ENCODE measurements at places on chromosomes 7 and 10. TPM values are rescaled to one million over a fixed set of nuclear protein-coding genes. Genes with fewer than 3 reads are reported as not detected.

GRCh38 chr7:117323305-117323850, 520 bp upstream of the WNT2 start:
- H3K36me3 ChIP-seq: no peaks in the 10 kb centered on the region
- no peak overlapping the region for H3K4me3 ChIP-seq
- H3K4me1 ChIP-seq: no peaks in the 10 kb centered on the region
- no peak overlapping the region for H3K27ac ChIP-seq

- peaks cover 17% of the 10 kb centered on the region for H3K4me1 ChIP-seq
- peak overlapping the region; percentile 86 for H3K27ac ChIP-seq
- no peaks in the 10 kb centered on the region for H3K27me3 ChIP-seq
Observed at GRCh38 chr7:151838861-151839381, 38.0 kb downstream of the PRKAG2 start.

DNA sequence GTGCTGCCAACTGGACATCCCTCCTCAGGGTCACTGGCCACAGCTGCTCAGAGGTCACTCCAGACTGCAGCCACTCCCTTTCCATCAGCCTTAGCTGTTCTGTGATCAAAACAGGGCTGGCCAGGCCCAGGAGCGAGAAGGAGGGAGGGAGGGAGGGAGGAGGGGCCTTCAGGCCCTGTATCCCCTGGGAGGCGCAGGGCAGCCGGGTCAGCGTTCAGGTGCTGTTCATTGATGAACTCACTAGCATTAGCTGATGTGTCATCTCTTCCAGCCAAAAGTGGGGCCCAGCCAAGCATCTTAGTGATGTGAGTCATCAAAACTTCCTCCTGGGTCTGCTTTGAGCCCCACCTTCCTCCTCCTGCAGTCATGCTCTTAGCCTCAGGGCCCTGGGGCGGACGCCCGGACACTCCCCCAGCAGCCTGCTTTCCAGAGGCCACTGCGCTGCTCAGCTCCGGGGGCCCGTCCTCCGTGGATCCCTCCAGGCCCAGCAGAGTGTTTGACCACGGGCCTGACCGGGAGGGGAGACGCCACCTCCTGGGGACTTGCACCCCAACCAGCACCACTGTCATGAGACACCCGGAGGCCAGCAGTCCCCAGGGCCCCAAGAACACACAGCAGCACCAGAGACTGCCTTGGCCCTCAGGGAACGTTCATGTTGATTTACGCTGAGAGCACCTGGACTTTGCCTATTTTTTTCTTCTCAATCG, 149.2 kb downstream of the PRKAG2 start:
- no peaks in the 10 kb centered on the region for H3K36me3 ChIP-seq
- H3K27ac ChIP-seq: no peak overlapping the region
- DNase-seq: no peak
- H3K27me3 ChIP-seq: no peaks in the 10 kb centered on the region

DNA sequence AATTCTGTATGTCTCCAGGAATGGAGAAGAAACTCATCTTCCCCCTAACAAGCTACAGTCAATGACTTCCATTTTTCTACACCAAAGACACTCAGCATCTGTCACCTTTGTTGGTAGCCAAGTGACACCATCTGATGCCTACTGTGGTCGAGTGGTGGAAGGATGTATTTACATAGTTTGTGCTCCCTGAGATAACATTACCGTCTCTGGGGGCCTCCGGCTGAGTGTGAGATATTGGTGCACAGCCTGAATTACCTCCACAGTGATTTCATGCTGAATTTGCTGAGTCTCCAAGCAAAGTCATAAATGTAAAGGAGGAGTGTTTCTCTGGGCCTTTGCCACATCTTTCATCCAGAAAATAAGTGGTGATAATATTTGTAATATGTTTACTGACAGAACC, 114.0 kb downstream of the GRID1 start:
- no peak overlapping the region for H3K4me3 ChIP-seq
- H3K27me3 ChIP-seq: peaks cover 13% of the 10 kb centered on the region
- no peaks in the 10 kb centered on the region for H3K36me3 ChIP-seq
- DNase-seq: peak; percentile 12

DNA sequence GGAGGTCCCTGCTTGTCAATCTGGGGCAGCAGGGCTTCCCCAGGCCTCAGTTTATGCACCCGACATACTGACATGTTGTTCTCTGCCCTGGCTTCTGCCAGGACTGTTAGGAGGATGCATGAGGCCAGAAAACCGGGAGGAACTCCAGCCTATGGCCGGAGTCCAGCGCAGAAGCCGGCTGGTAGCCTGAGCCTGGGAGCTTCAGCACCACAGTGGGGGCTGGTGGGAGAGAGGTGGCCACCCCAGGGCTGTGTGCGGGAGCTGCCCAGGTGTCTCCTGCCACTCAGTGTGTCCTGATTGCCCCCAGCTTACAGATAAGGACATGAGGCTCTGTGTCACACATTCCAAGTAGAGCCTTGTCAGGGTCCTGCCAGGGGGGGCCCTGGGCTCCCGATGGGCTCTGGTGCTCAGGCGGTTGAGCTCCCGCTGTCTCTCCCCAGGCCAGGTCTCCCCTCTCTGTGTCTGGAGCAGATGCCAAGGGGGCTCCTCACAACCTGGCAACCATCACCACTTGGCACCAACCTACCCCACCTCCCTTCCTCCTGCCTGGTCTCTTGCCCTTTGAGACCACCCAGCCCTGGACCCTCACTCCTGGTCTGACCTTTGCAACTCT, 32.3 kb downstream of the PPIF start:
- H3K36me3 ChIP-seq: no peaks in the 10 kb centered on the region
- H3K4me3 ChIP-seq: no peak overlapping the region
- H3K27ac ChIP-seq: no peak overlapping the region
- DNase-seq: no peak
- peaks cover 3% of the 10 kb centered on the region for H3K4me1 ChIP-seq
- H3K27me3 ChIP-seq: no peaks in the 10 kb centered on the region

DNA sequence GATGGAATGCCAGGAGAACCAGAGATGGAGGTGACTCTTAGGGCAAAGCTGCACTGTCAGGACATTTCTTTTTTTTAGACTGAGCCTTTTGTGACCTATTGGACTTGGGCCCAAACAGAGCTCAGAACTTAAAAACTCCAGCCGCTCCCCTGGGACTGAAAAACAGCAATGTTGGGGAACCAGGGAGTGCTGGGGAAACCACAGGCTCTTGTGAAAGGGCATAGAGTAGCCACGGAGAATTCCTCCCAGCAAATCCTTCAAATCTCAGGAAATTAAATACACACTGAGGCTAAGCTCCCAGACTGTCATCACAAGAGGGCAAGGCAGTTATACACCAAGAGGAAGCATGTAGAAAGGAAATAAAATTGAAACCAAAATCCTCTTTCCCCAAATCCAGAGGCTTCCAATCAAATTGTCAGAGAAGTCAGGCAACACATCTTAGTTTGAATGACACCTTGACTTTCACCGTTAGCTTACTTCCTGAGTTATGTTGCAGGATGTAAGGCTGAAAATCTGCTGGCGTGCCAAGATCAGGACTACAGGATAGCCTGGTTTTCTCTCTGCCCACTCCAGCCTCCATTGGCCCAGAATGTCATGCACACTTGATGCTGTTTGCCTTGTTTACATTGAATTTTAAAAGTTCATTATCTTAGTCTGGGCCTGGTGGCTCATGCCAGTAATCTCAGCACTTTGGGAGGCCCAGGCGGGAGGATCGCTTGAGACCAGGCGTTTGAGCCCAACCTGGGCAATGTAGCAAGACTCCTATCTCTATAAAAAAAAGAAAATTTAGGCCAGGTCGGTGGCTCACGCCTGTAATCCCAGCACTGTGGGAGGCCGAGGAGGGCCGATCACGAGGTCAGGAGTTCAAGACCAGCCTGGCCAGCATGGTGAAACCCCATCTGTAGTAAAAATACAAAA, 2.6 kb upstream of the RFC2 start:
- no peak for DNase-seq
- H3K36me3 ChIP-seq: peaks cover 6% of the 10 kb centered on the region
- peak overlapping the region; percentile 82 for H3K27ac ChIP-seq
- H3K4me1 ChIP-seq: peaks cover 15% of the 10 kb centered on the region
- no peaks in the 10 kb centered on the region for H3K27me3 ChIP-seq
- peak overlapping the region; percentile 80 for H3K4me3 ChIP-seq

Gene ZNF503
- total RNA-seq: 0.11 TPM

Gene HNRNPH3
- 156 TPM for total RNA-seq

Gene ATG9B
- 2.7 TPM for total RNA-seq

DNA sequence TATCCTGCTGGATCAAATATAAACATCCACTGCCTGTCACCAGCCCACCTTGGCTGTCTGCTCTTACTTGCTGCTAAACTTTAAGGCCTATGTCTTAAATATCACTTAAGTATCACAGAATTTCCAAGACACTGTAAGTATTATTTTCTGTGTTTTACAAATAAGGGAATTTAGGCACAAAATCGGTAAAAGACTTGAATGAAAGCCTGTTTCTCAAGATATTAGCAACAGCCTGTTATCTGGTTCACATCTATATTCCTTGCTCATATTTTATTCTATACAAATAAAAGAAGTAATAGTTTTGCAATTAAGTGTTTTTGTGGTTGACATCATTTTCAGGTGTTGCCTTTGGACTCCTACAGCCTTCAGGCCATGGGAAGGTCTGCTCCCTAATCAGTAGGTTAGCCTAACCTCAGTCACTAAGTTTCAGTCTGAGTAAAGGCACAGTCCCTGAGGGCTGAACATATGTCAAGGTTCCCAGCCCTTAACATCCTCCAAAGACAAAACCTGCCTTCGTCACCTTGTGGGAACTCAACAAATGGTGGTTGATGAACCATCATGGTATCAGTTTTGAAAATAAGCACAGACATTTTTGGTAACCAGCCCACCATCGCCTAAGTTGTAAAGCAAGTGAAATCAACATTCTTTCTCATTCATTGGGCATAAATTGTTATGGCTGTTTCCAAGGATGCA, 127.1 kb downstream of the CREB5 start:
- no peaks in the 10 kb centered on the region for H3K36me3 ChIP-seq
- peaks cover 48% of the 10 kb centered on the region for H3K27me3 ChIP-seq
- no peak for DNase-seq
- no peak overlapping the region for H3K27ac ChIP-seq
- no peaks in the 10 kb centered on the region for H3K4me1 ChIP-seq

- no peak for DNase-seq
- H3K27ac ChIP-seq: no peak overlapping the region
- H3K27me3 ChIP-seq: peaks cover 9% of the 10 kb centered on the region
- no peak overlapping the region for H3K4me3 ChIP-seq
- no peaks in the 10 kb centered on the region for H3K4me1 ChIP-seq
- no peaks in the 10 kb centered on the region for H3K36me3 ChIP-seq
Observed at GRCh38 chr7:37908221-37908788, 8.3 kb downstream of the SFRP4 start.

Gene HABP2
- not detected for total RNA-seq

Gene PPP1R3C
- total RNA-seq: not detected

- H3K27ac ChIP-seq: no peak overlapping the region
- H3K27me3 ChIP-seq: no peaks in the 10 kb centered on the region
- H3K36me3 ChIP-seq: no peaks in the 10 kb centered on the region
- no peak overlapping the region for H3K4me3 ChIP-seq
- DNase-seq: no peak
- H3K4me1 ChIP-seq: no peaks in the 10 kb centered on the region
Observed at GRCh38 chr7:50650057-50650664, 85.0 kb upstream of the DDC start.

Gene MGAM2
- total RNA-seq: not detected

GRCh38 chr10:88687853-88688467, 18.1 kb upstream of the LIPK start:
- H3K27ac ChIP-seq: no peak overlapping the region
- no peaks in the 10 kb centered on the region for H3K36me3 ChIP-seq
- DNase-seq: no peak
- peaks cover 7% of the 10 kb centered on the region for H3K27me3 ChIP-seq

DNA sequence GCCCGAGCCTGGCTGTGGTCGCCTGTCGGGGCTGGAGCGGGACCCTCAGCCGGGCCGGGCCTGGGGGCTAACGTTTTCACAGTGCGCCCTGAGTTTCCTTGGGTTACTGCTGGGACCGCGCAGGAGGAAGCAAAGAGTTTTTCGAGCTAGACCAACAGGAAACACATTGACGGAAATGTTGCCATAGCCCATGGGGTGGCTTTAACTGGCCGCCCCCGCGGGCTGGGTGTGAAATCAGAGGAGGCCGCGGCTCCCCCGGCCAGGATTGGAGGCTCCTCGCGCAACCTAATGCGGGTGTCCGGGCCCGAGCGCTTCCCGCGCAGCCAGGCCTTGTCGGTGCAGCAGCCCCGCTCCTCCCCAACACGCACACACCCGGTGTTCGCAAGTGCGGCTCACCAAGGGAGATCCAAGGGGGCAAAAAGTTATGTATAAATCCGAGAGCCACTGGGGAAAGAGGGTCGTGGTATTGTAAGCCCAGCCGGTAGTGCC, 1.9 kb downstream of the HHEX start:
- peaks cover 27% of the 10 kb centered on the region for H3K4me1 ChIP-seq
- no peaks in the 10 kb centered on the region for H3K36me3 ChIP-seq
- peaks cover 8% of the 10 kb centered on the region for H3K27me3 ChIP-seq
- H3K4me3 ChIP-seq: peak overlapping the region; percentile 89

GRCh38 chr10:35613597-35614226, 8.6 kb downstream of the GJD4 start:
- H3K27ac ChIP-seq: no peak overlapping the region
- H3K4me3 ChIP-seq: no peak overlapping the region
- H3K27me3 ChIP-seq: peaks cover 33% of the 10 kb centered on the region
- no peaks in the 10 kb centered on the region for H3K4me1 ChIP-seq
- no peaks in the 10 kb centered on the region for H3K36me3 ChIP-seq
- no peak for DNase-seq

Gene GARIN1A
- 1.6 TPM for total RNA-seq

Gene FAM25C
- not detected for total RNA-seq

DNA sequence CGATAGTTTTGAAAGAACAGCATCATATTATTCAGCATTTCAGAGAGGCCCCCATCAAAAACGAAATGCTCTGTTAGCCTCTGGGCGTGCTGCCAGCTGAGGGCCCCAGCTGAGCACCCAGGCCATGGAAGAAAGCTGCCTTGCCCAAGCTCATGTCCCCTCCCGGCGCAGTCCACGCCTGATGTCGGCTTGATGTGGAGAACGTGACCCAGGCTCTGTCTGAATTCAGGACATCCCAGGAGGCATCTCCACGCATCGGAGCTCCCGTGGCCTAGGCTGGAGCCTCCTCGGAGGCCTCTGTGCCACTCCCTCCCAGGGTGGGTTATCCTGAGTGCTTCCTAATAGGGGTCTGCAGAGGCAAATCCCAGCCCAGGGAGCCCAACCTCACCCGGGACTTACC, 218.3 kb upstream of the AKR1E2 start:
- no peak overlapping the region for H3K4me3 ChIP-seq
- no peaks in the 10 kb centered on the region for H3K4me1 ChIP-seq
- no peaks in the 10 kb centered on the region for H3K36me3 ChIP-seq
- H3K27me3 ChIP-seq: peaks cover 5% of the 10 kb centered on the region
